Ammon's horn (tissue), 1 donor: ENCODE measurements at places on chromosomes 7 and 10.

DNA sequence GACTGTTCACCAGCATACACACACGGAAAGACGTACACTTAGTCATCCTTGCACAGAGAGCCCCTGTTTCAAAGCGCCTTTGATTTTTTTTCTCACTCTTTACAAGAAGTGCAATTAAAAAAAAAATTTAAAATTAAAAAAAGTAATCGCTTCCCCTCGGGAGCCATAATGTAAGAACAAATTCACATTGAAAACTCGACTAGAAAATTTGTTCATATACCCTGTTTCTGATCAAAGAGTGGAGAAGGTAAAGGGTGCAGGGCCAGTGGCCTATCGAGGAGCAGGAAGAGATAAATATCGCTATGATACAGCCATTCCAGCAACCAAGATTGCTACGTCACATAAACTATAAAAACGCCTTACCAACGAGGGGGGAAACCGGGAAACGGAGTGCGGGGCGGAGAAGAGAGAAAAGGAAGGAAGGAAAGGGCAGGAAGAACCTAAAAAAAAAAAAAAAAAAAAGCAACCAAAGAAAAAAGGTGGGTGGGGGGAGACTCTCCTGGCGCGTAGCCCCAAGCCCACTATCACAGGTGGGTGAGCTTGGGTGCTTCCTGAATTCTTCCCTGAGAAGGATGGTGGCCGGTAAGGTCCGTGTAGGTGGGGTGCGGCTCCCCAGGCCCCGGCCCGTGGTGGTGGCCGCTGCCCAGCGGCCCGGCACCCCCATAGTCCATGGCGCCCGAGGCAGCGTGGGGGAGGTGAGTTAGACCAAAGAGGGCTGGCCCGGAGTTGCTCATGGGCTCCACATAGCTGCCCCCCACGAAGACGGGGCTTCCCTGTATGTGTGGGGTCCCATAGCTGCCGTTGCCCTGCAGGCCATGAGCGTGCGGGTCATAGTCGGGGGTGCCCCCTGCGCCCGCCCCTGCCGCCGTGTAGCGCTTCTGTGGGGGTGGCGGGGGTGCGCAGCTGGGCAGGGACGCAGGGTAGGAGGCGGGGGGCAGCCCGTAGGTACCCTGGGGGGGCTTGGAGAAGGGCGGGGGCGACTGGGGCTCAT lies 5.2 kb upstream of the HOXA2 start:
- DNase-seq, result no peak

DNA sequence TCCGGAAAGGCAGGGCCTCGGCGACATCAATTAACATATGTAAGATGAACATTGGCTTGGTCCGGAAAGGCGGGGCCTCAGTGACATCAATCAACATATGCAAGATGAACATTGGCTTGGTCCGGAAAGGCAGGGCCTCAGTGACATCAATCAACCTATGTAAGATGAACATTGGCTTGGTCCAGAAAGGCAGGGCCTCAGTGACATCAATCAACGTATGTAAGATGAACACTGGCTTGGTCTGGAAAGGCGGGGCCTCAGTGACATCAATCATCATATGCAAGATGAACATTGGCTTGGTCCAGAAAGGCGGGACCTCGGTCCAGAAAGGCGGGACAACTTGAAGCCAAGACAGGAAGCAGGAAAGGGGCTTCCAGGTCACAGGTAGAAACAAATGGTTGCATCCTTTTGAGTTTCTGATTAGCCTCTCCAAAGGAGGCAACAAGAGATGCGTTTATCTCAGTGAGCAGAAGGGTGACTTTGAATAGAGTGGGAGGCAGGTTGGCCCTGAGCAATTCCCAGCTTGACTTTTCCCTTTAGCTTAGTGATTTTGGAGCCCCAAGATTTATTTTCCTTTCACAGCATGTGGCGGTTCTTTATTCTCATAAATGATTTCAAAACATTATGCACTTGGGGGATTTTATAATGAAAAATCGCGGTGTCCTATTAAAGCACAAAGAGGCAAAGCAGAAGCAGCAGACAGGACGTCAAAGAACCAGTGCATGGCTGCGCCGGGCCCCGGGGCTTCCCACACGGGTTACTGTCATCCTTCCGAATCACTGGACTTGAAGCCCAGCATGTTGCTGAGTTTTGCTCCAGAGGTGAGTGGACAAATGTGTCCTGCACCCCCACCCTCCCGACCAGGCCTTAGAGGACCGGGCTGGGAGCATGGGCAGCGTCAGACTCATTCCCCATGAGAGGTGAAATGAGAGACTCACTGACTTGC lies 43.1 kb upstream of the EN2 start:
- no peak for DNase-seq

DNA sequence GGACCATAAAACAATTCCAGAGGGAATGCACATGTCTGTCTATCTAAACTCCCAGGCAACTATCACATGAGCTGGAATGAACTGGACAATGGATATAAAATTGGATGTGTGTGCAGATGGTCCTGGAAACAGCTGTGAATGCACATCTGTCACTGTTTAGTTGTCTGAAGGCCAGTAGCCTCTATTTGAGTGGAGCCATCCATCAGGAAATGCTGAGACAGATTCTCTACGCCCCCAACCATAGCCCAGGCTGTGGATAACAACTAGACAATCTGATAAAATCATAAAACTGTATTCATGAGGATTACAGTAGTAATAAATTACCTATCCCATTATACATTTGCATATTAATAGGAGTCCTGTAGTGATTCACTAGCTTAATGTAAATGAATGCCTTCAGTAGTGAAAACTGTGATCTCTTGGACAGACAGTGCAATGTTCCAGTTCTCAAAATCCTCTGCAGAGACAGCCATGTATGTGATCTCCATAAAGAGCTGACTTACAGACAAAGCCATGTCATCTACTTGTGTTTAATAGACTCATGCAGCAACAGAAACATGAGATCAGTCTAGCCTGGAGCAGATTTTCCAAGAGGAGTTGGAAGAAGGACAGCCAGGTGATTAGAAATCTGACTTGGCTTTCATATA lies 907.6 kb downstream of the KCNMA1 start:
- no peak for DNase-seq

- DNase-seq, result no peak
These were observed 3.1 kb upstream of the KIAA1217 start for GRCh38 chr10:24205821-24206220.

DNA sequence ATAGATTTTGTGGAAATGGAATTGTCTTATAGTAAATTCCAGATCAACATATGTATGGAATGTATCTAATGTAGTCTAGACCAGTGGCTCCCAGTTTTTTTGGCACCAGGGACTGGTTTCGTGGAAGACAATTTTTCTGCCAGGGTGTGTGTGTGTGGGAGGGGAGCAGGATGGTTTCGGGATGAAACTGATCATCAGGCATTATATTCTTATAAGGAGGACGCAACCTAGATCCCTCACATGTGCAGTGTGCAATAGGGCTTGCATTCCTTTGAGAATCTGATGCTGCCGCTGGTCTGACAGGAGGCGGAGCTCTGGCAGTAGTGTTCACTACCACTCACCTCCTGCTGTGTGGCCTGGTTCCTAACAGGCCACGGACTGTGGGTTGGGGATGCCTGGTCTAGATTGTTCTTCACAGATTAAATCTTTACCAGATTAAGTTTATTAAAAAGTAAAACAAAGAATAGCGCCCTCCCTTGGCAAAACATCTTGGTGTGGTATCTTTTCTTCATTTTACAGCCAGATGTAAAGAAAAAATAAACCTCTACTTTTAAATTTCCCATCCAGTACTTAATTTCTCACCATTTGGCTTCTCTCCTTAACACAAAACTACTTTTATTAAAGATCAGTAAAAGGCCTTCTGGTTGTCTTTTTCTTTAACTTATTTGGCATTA lies 48.4 kb downstream of the SEPTIN7 start:
- no peak for DNase-seq

- DNase-seq, result no peak
These were observed 167.2 kb upstream of the PPP2R2D start for GRCh38 chr10:131733596-131733995.

DNA sequence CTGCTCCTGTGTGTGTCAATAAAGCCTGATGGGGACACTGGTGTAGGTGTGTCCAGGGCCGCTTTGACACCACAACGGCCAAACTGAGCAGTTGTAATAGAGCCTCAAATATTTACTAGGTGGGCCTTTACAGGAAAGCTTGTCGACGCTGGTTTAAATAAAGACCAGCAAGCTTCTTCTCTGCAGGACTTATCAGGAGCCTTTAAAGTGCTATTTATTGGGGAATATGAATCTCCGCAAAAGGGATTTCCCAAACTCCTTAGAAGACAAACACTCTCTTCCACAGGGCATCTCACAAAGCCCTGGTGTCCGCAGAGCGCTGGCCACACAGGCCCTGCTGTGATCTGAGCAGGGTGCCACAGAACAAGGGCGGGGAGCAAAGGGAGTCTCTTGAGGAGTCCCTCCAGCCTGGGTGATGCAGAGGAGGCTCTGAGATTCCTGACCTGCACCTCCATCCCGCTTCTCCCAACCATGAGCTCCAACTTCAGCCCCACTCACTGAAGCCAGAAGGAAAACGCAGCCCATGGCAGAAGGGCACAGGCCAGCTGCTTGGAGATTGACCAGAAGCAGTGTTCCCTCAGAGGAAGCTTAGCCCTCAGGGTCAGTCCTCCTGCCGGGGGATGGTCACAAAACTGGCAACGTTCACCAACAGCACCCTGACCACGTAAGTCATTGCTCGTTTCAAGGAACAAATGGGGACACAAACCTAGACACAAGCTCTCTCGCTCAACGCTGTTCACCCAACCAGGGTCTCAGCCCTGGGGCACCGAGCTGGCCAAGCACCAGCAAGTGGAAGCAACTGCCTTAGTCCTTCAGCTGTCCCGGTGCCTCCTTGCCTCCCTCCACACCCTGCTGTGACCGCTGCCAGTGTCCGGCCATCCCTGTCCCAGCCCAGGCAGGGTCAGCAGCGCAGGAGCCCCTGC lies 129.5 kb downstream of the OAT start:
- DNase-seq, result no peak
